ENCODE measurements at places on chromosomes 7 and 10.

DNA sequence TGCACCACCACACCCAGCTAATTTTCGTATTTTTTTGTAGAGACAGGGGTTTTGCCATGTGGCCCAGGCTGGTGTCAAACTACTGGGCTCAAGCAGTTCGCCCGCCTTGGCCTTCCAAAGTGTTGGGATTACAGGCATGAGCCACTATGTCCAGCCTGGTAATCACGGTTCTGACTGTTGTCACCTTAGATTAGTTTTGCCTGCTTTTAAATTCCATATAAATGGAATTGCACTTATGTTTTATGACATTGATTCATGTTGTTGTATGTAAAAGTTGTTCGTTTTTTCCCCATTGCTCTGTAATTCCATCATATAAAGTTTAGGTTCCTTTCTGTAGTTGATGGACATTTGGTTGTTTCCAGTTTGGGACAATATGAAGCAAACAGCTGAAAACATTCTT is 106.0 kb downstream of the CAMK1D start:
- no peak for DNase-seq

DNA sequence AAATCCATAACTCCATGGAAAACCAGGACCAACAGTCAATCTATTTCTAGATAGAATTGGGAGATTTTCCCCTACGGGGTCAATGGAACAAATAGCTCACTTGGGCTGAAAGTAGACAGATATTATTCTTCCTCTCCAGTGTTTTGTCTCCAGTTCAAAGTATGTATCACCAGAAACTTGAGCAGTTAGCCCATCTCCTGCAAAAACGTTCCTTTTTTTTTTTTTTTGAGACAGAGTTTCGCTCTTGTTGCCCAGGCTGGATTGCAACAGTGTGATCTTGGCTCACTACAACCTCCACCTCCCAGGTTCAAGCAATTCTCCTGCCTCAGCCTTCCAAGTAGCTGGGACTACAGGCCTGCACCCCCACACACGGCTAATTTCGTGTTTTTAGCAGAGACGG is 390.0 kb upstream of the AUTS2 start:
- DNase-seq, result no peak

- no peak for DNase-seq
Observed at GRCh38 chr7:46387646-46388045, 466.6 kb upstream of the IGFBP3 start.

- no peak for DNase-seq
Observed at GRCh38 chr10:120041807-120042559, 149.5 kb downstream of the SEC23IP start.

GRCh38 chr7:50699143-50699542 is 83.6 kb downstream of the GRB10 start:
- no peak for DNase-seq

GRCh38 chr7:26487780-26488515 is 196.3 kb downstream of the SNX10 start:
- no peak for DNase-seq

DNA sequence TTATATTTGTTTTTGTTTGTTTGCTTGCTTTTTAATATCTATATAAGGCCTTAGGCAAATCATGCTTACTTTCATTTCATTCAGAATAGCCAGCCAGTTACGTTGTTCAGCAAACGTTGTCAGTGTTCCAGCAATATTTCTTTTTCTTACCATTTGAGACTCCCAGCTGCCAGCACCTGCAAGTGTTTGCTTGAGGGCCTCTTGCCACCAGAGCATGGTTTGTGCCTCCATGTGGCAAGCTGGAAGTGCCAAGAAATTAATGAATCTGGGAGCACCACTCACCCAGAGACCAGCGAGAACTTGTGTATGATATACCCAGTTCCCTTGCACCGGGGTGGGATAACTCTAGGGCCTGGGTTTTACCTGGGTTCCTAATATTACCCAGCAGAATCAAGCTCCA is 177.1 kb upstream of the CSTF2T start:
- DNase-seq, result peak; percentile 5

DNA sequence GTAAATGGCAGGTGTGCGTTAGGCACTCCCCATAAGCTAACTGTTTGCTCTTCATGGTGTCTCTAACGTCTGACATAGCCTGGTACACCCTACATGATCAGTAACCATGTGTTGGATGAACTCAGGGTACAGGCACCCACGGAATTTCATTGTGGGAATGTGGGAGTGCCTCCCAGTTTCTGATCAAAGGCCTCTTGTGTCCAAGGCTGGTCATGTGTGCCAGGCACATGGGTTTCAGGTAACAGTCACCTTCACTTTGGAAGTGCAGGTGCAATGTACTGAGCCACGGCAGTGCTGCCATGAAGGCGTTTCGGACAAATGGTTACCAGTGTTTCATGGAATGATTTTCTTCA is 298.3 kb downstream of the DNAJB6 start:
- DNase-seq, result no peak

DNA sequence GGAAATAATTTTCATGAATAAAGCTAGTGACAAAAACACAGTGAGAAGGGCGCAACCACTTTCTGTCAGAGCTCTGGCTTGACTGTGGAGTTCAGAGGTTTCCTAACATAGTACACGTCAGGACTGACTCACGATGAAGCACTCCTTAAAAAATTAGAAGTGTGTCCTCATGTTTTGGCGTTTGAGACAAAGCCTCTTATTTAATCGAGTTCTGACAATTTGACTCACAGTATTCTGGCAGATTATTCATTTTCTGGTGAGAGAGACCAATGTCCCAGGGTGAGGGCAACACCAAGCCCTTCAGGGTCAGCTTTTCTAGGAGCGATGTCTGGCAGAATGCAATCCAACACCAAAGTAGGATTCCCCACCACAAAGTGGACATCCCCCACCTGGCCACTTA is 108.7 kb downstream of the DIP2C start:
- no peak for DNase-seq

- DNase-seq, result no peak
Observed at GRCh38 chr10:49231086-49231820, 43.1 kb upstream of the TMEM273 start.

- no peak for DNase-seq
Observed at GRCh38 chr7:111266613-111267012, 175.7 kb downstream of the LRRN3 start.

DNA sequence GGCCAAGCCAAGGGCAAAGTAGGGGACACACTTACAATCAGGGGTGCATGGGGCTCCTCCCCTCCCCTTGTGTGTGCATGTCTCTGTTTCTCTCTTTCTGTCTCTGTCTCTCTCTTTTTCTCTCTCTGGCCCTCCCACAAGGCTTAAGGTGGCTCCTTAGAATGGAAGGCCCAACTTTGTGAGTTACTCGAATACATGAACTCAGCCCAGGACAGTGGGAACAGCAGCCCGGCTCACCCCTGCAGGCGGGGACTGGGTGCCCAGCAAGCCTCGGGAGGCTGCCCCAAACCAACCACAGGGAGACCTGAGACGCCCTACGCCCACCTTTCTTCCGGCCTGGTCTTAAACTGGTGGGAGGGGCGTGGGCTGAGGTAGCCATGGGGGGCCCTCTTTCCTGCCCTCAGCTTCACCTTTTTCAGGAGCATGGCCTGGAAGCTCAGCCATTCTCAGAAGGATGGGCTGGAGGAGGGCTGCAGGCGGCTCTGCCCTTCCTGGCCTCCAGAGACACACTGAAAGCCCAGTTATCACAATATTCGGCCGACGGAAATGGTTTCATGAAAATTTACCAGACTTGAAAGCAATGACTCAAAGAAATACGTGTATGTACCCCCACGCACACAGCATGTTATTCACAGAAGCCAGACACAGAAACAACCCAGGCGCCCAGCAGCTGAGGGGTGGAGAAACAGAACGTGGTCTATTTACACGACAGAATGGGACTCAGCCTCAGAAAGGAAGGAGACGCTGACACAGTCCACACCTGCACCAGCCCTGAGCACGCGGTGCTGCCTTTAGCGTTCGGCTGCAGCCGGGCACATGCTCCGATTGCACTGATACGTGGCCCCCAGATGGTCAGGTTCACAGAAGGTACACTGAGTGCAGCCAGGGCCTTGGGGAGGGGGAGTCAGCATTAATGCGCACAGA is 229.5 kb downstream of the PTPRN2 start:
- no peak for DNase-seq

GRCh38 chr10:99834410-99834809 is 52.0 kb downstream of the ABCC2 start:
- DNase-seq, result no peak

DNA sequence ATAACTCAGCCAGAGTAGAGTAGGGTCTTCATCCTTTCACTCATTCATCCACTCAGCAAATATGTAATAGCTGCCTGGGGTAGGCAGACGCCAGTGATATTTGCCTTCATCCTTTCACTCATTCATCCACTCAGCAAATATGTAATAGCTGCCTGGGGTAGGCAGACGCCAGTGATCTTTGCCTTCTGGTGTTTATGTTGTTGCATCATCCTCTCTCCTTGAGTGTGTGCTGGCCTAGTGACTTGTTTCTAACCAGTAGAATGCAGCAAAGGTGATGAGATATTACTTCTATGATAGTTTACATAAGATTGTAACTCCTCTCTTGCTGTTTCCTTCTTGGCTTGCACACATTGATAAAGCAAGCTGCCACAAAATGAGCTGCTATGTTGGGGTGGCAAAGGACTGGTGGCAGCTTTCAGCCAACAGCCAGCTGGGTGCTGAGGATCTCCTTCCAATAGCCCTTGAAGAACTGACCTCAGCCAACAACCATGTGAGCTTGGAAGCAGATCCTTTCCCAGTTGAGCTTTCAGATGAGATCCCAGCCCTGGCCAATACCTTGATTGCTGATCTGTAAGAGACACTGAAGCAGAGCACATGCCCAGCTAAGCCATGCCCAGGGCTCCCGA is 23.2 kb upstream of the MTPN start:
- DNase-seq, result no peak

DNA sequence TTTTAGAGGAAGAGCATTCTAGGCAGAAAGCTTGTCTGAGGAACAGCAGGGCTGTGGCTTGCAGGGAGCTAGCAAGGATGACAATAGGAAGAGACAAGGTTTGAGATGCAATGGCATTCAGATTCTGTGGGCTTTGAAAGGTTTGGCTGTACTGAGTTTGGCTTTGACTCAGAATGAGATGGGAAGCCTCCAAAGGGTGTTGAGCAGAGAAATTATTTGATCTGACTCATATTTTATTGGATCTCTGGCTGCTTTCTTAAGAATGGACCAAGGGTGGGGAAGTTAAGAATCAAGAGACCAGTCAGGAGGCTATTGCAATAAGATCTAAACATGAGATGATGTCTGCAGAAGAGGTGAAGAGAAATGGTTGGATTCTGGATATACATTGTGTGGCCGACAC is 273.2 kb downstream of the CDK14 start:
- DNase-seq, result no peak

DNA sequence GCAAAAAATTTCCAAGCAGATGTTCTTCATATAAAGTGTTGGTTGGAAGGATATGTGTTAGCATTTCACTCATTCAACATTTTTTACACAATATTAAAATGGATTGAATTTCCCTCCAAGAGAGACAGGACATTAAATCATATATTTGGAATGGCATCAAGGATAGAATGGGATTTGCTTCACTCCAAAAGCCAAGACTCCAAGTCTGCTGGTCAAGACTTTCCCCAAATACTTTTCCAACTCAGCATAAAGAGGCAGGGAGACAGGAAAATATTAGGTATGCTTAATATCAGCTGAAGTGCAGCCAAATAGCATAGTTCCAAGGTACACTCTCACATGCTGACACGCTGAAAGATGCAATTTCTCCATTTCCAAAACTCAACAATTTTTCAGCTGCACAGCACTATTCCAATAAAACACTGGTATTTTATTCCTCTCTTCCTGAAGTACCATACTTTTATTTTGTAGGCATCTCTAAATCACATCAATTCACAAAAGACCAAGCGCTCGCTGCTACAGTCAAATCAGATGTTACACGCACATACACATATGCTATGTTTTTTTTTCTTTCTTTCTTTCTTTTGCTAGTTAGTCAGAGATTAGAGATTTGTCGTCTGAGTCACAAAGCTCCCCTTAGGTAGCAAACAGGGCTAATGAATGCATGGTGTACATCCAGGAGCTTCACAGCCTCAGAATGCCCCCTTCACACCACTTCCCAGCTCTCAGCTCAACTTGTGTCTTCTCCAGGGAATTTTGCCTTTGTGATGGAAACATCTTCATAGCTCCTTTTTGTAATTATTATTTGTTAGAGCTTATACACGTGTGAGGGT is 1033.8 kb upstream of the AUTS2 start:
- no peak for DNase-seq
